Kasumi-1 (cell line): ENCODE measurements at places on chromosomes 11 and 22.

DNA sequence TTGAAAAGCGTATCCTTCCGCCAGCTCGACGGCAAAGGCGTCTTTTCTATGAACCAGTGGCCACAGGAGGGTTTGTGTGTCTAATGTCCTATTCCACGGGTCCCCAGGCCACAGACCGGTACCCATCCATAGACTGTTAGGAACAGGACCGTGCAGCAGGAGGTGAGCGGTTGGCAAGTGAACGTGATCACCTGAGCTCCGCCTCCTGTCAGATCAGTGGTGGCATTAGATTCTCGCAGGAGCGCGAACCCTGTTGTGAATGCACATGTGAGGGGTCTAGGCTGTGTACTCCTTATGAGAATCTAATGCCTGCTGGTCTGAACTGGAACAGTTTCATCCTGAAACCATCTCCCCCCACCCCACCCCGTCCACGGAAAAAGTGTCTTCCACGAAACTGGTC, 62.7 kb upstream of the KCNQ1OT1 start:
- no peak for DNase-seq

DNA sequence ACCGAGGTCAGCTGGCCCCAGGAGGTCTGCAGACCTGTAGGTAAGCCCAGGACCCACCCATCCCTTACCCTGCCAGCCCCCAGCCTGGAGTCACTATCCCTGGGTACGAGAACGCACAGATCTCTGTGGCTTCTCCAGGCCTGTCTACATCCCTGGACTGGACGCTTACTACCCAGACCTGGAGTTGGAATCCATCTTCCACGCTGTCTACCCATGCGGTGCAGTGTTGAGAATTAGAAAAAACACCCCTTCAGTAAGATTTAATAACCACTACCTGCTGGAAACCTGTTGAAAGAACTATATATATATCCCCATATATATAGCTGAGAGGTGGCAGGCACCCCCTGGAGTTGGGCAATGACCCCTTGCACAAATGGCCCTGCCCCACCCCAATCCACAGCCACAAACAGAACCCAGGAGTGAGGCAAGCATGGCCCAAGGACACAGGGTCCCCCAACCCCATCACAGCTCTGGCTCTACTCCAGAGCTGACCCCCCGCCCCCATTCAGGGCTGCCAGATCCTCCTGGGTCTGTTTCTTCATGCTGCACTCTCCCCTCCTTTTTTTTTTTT, 17.7 kb upstream of the RGL4 start:
- no peak for DNase-seq

GRCh38 chr11:47177846-47178245, 1.2 kb upstream of the ARFGAP2 start:
- no peak for DNase-seq

- peak; percentile 36 for DNase-seq
Observed at GRCh38 chr11:68036141-68036716, 2.6 kb upstream of the TCIRG1 start.

DNA sequence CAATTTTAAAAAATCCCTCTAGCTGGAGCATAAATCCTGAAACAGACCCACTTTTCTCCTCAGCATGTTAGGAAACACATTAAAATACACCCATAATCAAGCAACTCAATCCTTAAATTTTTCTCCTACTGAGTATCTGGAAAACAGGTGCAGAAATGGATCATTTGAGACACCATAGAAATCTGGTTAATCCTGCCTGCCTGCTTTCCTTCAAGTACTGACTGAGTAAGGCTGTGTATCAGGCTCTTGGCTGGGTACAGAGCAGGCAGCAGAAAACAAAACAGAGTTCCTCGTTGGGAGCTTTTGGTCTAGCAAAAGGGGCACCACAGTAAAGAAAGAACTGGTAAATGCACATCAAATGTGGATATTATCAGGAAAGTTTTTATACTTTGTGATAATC, 1.9 kb downstream of the KCNQ1OT1 start:
- no peak for DNase-seq

GRCh38 chr22:48065892-48066291, 1303.4 kb downstream of the TBC1D22A start:
- DNase-seq, result no peak

DNA sequence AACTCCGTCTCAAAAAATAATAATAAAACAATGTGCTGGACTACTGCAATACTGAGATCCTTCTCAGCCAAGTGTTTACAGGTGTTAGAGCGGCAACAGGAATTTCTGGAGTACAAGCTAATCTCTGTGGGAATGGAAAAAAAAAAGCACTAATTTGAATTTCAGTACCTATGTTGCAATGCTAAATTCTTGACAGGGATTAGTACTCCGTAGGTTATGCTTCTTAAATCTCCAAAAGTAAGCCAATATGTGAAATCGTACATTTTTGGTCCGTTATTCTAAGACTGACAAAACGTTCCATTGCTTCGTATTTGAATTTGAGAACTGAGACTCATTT, 1.1 kb downstream of the ATL3 start:
- DNase-seq, result no peak

DNA sequence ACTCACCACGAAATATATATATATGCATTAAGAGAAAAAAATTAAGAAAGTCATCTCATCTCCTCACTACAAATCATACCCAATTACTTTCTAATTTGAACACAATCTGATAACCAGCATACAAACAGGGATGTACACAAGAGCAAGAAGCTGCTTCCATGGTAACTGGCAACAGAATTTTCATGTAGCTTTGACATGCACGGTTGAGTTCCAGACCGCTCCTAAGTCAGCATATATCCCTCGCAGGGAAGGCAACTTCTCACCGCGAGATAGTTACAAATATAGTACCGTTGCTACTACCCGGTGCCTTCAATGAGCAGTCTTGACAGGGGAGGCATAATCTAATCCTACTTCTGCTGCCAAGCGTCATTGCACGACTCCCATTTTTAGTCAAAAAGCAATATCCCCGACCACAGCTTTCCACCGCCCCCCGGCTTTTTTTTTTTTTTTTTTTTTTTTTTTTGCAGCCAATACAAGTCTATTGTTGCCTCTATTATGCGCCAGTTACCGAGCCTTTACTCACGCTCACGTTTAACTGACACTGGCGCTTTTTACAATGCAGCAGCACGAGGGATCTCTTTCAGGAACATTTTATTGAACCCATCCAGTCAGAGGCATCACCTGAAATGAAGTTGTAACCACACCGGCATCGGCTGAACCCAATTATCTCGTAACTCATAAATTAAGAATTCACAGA, 2.2 kb downstream of the CADM1 start:
- no peak for DNase-seq

- no peak for DNase-seq
Observed at GRCh38 chr22:46845296-46846149, 83.1 kb downstream of the TBC1D22A start.

DNA sequence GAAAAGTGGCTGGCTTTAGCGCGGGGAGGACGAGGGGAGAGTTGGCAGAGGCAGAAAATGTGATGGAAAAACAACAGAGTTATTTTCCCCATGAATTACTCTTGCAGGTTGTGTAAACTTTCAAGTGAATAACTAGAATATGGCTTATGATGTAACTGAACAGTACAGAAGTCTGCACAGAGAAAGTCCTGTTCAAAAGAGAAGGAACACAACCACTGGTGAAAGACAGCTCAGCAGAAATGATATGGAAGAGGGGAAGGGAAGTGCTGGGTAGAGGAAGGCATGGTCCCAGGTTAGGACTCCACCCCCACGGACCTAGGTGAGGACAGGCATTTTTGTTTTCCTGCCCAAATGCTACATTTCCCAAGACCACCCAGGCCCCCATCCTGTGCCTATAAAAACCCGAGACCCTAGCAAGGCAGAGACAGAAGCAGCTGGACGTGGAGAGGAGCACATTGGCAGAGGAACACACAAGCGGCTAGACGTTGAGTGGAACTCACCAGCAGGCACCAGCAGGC, 77.7 kb downstream of the MAML2 start:
- no peak for DNase-seq

- no peak for DNase-seq
Observed at GRCh38 chr11:76636826-76637460, 33.6 kb downstream of the LRRC32 start.

- DNase-seq, result no peak
Observed at GRCh38 chr11:11839718-11840117, 2.1 kb upstream of the USP47 start.

DNA sequence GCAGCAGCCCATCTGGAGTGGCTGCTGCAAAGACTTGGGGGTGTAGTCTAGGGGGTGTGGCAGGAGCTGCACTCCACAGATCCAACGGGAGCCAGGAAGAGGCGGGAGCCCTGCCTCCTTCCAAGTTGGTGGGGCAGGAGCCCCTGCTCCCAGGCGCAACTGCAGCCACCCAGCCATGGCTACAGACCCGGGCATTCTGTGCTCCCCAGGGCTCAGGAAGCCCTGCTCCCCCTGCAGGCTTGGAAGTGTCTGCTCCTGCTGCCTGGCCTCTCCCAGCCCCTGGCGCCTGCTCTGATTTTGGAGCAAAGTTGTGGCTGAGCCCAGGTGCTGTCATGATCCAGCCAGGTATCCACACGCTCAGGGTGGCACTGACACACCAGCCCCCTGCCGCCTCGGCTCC, 58.5 kb downstream of the CCDC34 start:
- no peak for DNase-seq

- DNase-seq, result no peak
Observed at GRCh38 chr11:111416231-111416960, 37.3 kb upstream of the POU2AF1 start.

- no peak for DNase-seq
Observed at GRCh38 chr11:44417731-44418455, 108.0 kb upstream of the ALX4 start.

DNA sequence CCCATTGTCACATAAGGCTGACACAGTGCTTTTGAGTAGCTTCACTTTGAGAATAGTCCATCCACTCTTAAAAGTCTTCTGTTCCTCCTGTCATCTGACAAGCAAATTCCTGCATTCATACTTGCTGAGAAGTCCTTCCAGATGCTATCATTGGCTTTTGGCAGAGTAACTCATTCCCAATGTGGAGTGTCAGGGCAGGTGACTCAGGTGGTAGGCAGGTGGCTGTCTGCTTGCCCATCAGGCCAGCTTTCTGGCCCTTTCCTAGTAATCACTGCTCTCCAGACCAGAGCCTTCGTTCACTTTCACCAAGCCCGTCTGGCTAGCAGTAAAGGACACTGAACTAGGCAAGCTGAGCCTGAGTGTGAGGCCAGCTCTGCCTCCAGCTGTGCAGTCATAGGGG, 162.5 kb upstream of the CCDC90B start:
- DNase-seq, result no peak

DNA sequence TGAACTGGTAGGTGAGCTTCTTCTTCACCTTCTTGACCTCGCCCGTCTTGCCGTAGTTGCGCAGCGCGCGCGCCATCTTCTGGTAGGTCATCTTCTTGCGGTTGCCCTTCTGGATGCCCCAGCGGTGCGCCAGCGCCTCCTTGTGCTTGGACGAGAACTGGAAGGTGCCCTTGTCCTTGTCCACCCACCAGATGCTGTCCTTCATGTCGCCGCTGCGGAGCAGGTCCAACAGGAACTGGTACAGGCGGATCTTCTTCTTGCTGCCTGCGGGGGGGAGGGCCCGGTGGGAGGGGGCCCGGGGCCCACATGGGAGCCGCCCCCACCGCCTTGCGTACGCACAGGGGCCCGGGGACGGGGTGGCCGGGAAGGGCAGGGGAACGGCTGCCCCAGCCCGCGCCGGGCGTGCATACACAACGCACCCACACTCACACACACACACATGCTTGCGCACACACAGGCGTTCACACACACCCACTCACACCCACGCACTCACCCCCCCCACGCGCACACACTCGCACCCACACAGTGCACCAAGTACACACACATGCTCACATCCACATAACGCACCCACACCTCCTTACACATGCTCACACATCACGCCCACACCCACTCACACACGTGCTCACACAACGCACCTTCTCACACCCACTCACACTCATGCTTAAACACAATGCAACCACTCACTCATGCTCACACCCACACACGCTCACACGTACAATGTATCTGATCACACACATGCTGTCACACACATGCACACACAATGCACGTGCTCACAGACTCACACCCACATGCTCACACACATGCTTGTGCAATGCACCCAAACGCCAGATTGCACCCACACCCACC, 3.0 kb upstream of the MYBPC3 start:
- peak; percentile 11 for DNase-seq

GRCh38 chr11:64267207-64267945, 16.0 kb downstream of the PLCB3 start:
- no peak for DNase-seq

GRCh38 chr11:28966951-28967350, 858.8 kb downstream of the METTL15 start:
- no peak for DNase-seq

- no peak for DNase-seq
Observed at GRCh38 chr22:48340727-48341709, 1486.7 kb downstream of the BRD1 start.

DNA sequence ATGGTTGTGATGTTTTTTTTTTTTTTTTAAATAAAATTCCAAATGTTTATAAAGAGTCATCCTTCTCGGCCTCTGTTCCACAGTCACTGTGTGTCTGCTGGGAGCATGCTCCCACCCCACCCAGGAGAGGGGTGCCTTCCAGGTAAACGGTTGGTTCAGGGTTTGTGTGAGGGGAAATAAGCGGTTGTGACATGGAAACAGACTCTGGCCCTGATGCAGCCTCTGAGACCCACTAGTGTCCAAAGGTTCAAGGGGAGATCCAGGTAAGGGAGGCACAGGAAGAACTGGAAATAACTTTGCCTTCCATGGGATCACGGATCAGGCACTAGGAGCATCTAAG, 6.0 kb upstream of the GAS2L1 start:
- DNase-seq, result no peak

GRCh38 chr11:121559606-121560200, 106.9 kb upstream of the SORL1-AS1 start:
- no peak for DNase-seq

GRCh38 chr11:35750981-35751663, 88.5 kb downstream of the TRIM44 start:
- no peak for DNase-seq
